ENCODE measurements at places on chromosomes 6 and 20.

DNA sequence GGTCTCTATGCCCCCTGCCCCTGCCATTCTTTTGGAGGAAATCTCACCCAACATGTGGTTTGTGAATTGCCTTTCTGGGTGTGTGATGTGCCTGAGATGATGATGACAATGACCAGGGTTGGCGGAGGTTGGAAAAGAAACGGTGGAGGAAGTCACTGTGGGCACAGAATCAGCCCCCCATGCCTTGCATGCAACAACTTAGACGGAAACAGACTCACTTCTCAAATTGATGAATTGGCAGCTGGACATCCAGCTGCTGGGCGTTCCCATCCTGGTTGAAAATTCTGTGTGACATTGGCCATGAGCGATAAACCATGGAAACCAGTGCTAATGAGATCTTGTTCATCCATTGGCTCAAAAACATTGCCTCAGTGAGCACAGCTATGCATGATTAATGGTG, 95.8 kb upstream of the LY86 start:
- no peak for DNase-seq

- no peak for DNase-seq
Measured at GRCh38 chr6:126268092-126268491, 71.8 kb upstream of the CENPW start.

DNA sequence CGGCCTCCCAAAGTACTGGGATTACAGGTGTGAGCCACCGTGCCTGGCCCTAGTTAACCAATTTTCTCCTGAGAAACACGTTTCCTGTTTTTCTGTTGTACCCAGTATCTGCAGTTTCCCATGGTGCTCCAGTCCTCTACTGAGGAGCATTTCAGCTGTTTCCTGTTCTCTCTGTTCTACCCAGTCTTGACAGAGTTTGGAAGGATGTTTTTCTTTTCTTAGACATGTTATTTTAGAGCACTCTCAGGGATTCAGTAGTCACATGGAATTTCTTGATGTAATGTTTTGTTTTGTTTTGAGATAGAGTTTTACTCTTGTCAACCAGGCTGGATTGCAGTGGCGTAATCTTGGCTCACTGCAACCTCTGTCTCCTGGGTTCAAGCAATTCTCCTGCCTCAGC, 129.8 kb upstream of the TIAM2 start:
- no peak for DNase-seq

DNA sequence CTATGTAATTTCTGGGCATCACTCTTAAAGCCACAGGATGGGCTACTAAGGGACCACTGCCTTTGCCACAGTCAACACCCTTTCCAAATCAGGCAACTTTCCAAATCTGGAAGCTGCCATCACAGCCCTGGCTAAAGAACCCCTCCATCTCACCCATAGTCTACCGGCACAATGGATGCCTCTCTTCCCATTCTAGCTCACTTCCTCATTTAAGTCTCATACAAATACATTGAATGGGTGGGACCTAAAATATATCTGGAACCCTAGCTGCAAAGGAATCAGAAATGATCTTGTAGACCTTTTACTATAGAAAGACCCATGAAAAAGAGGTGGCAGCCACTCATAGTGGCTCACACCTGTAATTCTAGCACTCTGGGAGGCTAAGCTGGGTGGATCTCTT, 3.3 kb upstream of the TREML4 start:
- no peak for DNase-seq

GRCh38 chr6:35453236-35453635, 1.1 kb downstream of the FANCE start:
- DNase-seq: no peak

- no peak for DNase-seq
Measured at GRCh38 chr20:44561876-44562275, 20.5 kb upstream of the PKIG start.

GRCh38 chr6:52176550-52176949, 9.6 kb upstream of the IL17A start:
- no peak for DNase-seq

GRCh38 chr20:40431611-40432010, 257.4 kb downstream of the MAFB start:
- no peak for DNase-seq

GRCh38 chr20:62793757-62794006, 2.6 kb upstream of the MRGBP start:
- no peak for DNase-seq

GRCh38 chr20:57398231-57398821, 7.1 kb downstream of the RBM38 start:
- no peak for DNase-seq

- DNase-seq: no peak
Measured at GRCh38 chr20:57614490-57615444, 5.5 kb downstream of the ZBP1 start.

- no peak for DNase-seq
Measured at GRCh38 chr20:60313614-60314013, 355.4 kb downstream of the CDH26 start.

DNA sequence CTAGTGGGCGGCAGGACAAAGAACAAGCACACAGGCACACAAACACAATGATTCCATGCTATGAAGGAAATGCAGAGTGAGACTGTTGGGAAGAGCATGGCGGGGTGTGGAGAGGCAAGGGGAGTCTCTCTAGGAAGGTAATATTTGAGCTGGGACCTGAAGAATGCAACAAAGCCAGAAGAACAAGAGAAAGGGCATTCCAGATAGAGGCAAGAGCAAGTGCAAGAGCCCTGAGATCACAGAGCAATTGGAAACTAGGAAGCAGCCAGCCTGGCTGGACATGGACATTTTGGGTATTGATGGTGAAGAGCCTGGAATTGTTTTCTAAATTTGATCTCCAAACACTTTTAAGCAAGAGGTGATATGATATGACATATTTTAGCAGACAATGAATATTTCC, 15.4 kb downstream of the SRXN1 start:
- no peak for DNase-seq

DNA sequence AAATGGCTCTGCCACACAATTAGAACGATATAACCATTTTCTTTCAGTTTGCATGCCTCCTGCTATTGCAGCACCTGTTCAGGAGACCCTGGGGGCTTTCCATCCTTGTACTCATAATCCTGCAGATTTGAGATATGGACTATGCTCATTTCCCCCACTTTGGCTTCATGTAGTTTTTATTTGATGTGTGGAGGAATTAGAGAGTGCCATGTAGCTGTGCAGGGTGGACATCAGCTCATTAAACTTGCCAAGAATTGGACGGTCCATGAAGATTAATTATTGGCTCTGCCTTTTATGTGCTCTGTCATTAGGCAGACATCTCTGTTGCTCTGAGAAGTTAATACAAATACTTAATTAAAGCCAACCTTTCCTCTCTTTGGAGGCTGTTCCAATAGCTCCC, 66.2 kb upstream of the CD83 start:
- DNase-seq: no peak

Data from fibroblast of the conjunctiva (primary cell).